ENCODE measurements at places on chromosomes 3 and 15.
A peak's percentile ranks its signal among the peaks of the same experiment; 100 is the strongest.

- DNase-seq = no peak
These were observed 828 bp downstream of the CAND2 start for GRCh38 chr3:12797124-12797891.

GRCh38 chr3:34882764-34883163 is 756.6 kb upstream of the ARPP21 start:
- no peak for DNase-seq

GRCh38 chr3:60497902-60498301 is 753.4 kb downstream of the FHIT start:
- DNase-seq = no peak

- no peak for DNase-seq
These were observed 423.0 kb upstream of the TPM1 start for GRCh38 chr15:62619526-62619925.

DNA sequence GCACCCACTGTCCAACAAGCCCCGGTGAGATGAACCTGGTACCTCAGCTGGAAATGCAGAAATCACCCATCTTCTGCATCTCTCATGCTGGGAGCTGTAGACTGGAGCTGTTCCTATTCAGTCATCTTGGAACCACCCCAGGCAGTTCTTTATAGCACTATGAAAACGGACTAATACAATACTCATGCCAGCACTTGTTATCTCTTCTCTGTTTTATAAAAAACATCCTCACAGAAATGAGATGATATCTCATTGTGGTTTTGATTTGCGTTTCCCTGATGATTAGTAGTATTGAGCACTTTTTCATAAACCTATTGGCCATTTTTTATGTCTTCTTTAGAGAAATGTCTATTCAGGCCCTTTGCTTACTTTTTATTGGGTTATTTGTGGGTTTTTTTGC is 156.2 kb upstream of the ARPP21 start:
- DNase-seq = no peak

- peak; percentile 9 for DNase-seq
These were observed 243.3 kb downstream of the FAM43A start for GRCh38 chr3:194928831-194929577.

DNA sequence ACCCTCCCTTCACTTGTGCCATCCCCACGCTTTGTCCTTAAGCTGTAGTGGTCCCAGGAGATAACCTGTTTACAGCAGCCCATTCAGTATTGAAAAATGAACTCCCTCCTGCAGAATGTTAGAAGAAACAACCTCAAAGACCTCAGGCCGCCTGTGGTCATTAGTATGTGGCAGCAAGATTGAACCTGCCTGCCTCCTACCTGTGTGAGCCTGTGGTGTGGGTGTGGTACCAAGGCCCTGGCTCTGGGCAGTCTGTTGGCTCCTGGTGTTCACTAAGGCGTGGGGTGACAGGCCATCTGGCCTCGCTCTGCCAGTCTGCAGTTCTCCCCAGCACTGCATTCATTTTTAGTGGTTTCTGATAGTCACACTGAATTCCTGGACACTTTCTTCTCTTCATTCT is 21.0 kb downstream of the LSM3 start:
- no peak for DNase-seq

DNA sequence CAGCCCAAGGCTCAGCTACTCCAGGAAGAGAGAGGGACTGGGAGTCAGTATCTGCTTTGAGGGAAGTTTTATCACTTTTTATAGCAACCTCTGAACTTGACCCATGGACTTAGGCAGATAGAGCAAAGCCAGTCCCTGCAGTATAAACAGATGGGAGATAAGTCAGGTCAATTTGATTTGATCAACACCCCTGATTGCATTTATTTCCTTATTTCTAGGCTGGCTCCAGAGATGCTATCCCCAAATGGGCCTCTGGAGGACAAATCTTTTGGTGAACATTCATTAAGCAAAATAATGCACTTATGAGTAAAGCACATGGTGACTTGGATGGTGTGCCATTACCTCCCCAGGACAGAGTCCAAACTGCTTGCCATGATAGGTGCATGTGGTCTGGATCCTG is 8.9 kb upstream of the IDH3A start:
- DNase-seq = no peak

DNA sequence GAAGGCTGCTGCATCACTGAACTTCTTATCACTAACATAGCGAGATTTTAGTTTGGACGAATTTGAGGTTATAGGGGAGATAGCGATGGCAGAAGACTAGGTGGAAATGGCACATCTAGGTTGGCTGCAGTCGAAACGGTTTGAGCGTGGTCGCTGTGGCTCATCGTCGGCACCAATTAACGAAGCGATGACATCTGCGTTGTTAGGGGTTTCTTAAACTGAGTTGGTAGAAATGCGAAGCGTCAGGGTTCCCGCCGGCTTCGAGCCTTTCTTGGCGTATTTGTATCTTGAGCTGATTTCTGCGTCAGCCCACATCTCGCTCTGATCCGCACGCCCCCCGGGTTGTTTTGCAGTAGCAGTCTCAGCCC is 319 bp downstream of the LNP1 start:
- peak; percentile 54 for DNase-seq

GRCh38 chr3:97830638-97831037 is 8.8 kb downstream of the CRYBG3 start:
- no peak for DNase-seq

GRCh38 chr3:60514866-60515265 is 736.4 kb downstream of the FHIT start:
- no peak for DNase-seq

DNA sequence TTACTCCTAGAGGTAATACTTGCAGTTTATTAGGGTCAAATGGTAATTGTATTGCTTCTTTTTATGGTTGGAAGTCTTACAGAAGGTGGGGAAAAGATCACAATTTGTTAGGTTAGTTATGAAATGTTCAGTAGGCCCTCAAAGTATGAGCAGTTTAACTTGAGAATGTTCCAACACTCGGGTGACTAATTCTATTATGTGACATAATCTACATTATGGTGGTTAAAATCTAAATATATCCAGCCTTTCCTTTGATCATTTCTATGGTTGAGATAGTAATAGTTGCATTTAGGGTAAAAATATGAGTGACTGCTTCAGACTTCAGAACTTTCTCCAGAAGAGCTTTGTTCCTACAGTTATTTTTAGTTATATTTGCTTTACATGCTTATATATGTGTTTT is 19.6 kb upstream of the FBXO22 start:
- DNase-seq = no peak

DNA sequence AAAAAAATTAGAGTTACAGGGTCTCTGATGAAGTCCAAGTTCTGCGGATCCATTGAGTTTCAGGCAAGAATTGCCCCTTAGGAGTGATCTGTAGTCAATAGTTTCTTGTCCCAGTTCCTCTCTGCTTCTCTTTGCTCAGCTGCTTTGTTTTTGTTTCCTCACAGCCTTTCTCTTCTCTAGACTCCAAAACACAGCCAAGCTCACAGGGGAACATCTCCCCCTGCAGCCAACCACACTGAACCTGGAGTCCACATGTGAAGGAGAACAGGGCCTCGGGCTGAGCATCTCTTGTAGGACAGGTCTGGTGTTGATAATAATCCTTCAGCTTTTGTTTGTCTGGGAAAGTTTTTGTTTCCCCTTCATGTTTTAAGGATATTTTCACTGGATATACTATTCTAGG is 202.6 kb upstream of the ATP10A start:
- DNase-seq = no peak

- peak; percentile 21 for DNase-seq
These were observed 337.8 kb upstream of the TBC1D5 start for GRCh38 chr3:18080198-18080689.

- no peak for DNase-seq
These were observed 55.5 kb downstream of the SATB1 start for GRCh38 chr3:18369551-18370185.

DNA sequence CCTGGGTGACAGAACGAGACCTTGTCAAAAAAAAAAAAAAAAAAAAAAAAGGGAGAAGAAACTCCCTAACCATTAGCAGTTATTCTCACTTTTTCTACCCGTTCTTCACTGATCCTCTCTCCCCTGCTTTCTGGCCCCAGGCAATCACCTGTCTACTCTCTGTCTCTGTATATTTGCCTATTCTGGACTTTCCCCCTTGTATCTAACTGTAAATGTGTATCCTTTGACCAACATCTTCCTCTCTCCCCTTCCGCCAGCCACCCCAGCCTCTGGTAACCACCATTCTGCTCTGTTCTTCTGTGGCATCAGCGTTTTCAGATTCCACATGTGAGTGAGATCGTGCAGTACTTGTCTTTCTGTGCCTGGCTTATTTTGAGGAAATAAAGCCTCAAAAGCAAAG is 6.9 kb downstream of the CYFIP1 start:
- DNase-seq = no peak

DNA sequence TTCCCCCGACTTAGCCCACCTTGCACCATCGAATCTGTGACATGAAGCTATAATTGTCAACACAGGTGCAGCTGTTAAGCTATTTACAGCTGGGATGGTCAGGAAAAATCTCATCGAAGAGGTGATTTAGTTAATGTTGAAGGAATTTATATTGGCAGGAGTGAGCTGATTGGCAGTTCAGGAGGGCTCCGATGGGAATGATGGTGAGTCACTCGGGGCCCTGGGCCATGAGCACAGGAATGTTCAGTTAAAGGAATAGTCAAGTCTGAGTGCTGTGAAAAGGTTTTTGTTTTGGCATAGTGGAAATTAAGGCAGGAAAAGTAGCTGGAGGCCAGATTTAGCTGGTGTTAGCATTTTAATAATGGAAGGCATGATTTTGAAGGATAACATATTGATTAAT is 95.7 kb downstream of the OXSM start:
- DNase-seq = no peak

DNA sequence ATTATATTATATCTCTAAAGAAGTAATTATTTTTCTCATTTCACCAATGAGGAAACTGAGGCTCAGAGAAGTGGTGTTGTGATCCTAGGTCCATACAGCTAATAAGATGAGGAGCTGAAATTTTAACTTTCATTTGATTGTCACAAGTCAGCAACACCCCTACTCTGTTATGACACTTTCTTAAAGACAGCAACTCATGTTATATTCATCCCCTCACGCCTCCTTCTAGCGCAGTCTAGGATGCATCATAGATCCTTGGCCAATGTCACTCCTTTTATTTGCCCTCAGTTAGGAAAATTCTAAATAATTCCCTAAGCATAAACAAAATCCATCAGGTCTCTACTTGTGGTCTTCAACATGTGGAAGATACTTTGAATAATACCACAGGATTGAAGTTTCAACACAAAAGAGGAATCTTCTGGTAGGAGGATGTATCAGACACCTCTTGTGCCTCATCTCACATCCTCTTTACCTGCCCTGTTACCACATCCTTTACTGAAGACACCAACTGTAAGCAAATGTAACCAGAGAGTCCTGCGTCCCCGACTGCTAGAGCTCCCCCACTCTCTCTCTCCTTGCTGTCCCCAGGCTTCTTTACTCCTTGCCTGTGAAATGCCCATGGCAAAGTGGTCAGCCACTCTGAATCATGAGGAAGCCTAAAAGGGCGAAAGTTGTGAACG is 53.7 kb downstream of the TRIM42 start:
- DNase-seq = no peak

- DNase-seq = no peak
These were observed 247.1 kb upstream of the ARPP21 start for GRCh38 chr3:35392187-35392586.

GRCh38 chr15:62122249-62122648 is 42.8 kb downstream of the C2CD4B start:
- no peak for DNase-seq

- no peak for DNase-seq
These were observed 765.9 kb downstream of the NR2F2 start for GRCh38 chr15:97096303-97096835.

GRCh38 chr3:177195242-177195991 is 1.9 kb downstream of the TBL1XR1 start:
- peak; percentile 37 for DNase-seq

DNA sequence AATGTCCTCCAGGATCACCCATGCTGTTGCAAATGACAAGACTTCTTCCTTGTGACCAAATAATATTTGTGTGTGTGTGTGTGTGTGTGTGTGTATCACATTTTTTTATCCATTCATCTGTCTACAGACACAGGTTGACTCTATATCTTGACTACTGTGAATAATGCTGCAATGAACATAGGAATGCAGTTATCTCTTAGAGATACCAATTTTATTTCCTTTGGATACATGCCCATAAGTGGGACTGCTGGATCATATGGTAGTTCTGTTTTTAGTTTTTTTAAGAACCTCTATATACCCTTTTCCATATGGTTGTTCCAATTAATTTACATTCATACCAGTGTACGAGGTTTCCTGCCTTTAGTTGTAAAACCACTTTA is 41.7 kb downstream of the GPR176 start:
- no peak for DNase-seq

DNA sequence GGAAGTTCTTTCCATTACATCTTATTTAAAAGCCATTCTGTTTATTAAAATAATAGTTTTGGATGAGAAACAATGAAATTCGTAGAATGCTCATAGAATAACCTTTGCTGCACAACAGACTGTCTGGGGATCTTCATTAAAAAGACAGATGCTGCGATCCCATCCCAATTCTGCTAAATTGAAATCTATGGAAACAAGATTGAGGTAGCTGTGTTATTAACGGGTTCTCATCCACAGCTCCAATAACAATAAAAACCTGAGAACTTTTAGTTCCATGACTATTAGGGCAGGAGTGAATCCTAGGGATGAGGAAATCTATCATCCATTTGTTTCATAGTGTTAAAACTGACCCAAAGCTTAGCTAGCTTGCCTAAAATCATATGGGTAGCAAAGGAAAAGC is 2.5 kb upstream of the GJD2 start:
- DNase-seq = no peak
